ENCODE measurements at places on chromosomes 4 and X.
A peak's percentile ranks its signal among the peaks of the same experiment; 100 is the strongest.

DNA sequence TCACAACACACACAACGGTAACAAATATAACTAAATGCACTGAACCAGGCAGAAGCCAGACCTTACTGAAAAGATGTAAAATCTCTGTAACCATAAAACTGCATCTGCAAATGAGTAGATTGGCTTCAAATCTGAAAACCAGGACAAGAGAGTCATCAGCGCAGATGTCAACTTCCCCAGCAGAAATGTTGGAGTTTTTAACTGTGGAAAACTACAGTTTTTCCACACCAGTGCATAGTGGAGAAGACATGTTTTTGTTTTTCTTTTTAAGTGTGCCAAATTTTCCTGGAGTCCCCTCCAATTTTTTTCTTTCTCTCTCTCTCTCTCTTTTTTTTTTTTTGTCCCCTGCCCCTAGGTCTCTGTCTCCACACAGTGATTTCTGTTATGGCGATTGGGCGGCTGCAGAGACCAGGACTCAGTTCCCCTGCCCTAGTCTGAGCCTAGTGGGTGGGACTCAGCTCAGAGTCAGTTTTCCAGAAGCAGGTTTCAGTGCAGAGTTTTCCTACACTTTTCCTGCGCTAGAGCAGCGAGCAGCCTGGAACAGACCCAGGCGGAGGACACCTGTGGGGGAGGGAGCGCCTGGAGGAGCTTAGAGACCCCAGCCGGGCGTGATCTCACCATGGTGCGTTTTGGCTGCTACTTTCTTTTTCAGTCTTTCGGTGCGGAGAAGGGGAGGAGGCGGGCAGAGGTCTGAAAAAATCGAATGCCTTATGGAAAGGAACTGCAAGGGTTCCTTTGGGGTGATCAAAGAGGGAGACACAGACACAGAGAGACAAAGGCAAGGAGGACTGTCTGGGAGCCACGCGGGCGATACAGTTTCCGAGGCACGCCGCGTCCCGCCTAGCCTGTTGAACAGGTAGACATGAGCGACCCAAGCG is at the start of gene GUCY1A1:
Gene GUCY1A1 (plus strand): TSS at position 505 of the 878 bp plus-strand sequence. CDS start 30,020 bp downstream, outside the sequence.
- DNase-seq = no peak

DNA sequence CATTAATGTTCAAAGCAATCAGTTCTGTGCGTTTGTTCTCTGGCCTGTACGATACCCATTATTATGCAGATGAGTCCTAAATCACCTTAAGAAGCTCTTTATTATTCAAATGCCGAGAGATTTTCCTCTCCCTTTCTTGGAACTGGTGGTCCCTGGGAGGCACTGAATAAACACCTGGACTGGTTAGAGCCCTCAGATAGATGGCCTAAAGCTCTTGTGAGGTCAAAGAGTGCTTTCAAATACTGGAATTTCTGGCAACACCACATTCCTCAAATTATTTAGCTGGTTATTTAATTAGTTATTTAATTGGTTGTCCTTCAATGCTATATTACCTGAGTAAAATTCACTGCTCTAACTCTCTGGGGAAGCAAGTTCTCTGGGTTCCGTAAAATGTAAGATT is 3.0 kb downstream of the ARHGEF38 start:
- DNase-seq = no peak

DNA sequence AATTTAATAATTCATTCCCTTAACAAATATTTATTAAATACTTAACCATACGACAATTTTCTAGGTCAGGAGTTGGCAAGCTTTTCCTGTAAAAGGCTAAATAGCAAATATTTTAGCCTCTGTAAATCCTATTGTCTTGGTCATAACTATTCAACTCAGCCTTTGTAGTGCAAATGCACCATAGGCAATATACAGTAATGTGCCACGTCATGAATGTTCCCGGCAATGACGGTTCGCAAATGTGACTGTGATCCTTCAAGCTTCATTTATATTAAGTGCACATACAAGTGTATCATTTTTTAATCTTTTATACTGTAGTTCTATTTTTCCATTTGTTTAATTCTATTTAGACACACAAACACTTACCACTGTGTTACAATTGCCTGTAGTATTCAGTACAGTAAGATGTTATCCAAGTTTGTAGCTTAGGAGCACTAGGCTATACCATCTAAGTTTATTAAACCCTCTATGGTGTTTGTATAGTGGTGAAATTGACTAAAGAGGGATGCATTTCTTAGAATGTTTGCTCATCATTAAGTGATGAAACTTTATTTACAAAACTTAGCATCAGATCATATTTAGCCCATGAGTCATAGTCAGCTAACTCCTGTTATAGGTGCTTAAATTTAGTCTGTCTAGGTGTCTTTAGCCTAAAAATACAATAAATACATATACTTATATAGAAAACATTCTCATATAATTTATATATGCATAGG is 553.6 kb downstream of the STPG2 start:
- no peak for DNase-seq

- DNase-seq = no peak
Measured at GRCh38 chr4:8508740-8509139, 68.2 kb downstream of the TRMT44 start.

DNA sequence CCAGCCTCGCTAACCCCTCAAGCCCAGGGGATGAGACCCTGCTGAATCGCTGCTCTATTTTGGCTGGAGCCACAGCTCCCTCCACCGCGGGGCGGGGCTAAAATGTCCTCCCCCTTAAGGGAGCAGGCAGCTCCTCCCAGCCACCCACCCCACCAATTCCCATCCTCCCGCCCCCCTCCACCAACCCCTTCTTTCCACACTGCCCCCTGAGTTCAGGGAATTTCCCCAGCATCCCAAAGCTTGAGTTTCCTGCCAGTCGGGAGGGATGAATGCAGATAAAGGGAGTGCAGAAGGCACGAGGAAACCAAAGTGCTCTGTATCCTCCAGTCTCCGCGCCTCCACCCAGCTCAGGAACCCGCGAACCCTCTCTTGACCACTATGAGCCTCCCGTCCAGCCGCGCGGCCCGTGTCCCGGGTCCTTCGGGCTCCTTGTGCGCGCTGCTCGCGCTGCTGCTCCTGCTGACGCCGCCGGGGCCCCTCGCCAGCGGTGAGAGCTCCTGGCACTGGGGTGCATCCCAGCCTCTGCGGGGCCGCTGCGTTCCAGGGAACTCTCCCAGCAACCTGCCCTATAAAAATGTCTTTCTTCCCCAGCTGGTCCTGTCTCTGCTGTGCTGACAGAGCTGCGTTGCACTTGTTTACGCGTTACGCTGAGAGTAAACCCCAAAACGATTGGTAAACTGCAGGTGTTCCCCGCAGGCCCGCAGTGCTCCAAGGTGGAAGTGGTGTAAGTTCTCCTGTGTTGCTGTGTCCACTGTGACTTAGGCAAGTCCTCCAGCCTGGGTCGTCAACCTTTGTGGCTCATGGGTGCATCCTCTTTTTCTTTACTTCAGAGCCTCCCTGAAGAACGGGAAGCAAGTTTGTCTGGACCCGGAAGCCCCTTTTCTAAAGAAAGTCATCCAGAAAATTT is at the start of gene CXCL6:
Gene CXCL6 (plus strand): TSS at position 306 of the 907 bp plus-strand sequence. CDS start 73 bp downstream, at position 379.
- DNase-seq = no peak

DNA sequence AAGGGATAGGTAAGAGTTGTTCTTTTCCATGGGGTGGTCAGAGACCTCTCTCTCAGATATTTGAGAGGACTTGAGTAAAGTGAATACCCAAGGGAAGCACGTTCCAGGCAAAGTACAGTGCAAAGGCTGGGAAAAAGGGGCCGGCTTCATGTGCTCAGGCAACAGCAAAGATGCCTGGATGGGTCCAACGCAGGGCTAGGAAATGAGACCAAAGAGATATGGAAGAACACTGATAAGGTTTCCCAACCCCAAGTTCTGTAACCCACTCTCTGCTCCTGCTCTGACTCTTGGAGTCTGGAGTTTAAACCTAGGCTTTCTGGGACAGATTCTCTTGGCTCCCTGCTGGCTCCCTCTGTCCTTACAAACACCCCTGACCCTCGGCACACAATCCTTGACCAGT is 36.2 kb upstream of the PROM1 start:
- peak; percentile 70 for DNase-seq

GRCh38 chrX:107804427-107804826 is 21.2 kb upstream of the MID2 start:
- no peak for DNase-seq

DNA sequence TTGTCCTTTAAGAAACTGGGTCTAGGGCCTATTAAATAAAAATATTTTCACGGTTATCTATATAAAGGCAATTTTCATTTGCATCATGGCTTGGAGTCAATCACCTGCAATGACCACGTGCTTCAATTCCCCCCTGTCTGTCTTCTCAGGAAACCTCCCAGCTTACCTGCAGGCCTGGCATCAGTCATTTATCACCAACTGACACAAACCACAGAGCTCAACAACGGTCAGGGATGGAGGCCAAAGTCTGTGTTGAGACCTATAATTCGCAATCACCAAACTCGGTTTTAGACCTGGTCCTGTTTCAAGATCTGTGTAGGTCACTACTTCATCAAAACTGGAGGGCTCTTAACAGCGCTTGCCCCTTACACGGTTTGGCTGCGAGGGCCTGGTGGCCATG is 1.9 kb downstream of the SLC9A7 start:
- DNase-seq = no peak

DNA sequence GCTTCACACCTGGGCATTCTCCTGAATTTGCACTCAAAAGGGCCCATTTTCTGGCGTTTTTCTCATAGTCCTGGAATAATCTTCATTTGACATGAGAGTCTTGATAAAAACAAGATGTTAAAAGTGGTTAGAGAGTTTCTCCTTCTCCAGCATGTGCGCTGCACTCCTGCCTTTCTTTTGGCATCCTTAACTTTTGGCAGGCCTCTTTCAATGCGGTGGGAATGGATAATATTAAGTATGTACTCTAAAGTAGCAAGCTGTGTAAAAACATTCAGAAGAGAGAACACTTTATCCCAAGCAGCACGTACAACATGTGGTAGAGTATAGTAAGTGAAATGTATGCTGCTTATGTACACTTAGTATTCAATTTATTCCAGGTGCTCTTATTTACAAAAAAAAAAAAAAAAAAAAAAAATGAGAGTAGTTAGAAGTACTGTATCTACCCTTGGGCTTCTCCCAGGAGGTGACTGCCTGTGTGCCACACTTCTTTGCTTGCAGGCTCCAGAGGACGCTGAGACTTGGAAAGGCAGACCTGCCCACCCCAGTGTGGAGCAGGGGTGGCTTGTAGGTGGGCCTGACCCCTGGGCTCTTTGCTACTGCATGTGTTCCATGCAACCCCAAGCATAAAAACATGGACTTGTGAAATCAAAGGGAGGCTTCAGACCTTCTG is 3.9 kb downstream of the FGF2 start:
- DNase-seq = no peak

- no peak for DNase-seq
Measured at GRCh38 chr4:7325541-7325940, 109.2 kb downstream of the PSAPL1 start.

DNA sequence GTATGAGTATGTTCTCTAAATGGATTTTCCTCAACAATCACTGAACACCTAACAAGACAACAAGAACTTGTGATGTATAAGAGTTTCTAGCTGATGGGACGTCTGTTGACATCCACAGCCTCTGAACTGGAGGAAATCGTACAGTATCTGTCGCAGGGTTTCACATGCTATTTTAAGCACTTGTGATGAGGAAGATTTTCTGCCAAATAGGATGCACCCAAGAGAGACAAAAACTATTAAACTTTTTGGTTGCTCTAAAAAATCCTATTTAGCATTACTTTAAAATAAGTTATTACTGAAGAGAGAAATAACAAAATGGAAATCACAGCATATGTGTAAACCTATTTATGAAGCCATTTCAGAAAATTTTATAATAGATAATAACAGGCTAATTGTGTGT is 356.1 kb upstream of the SLC7A11 start:
- no peak for DNase-seq

DNA sequence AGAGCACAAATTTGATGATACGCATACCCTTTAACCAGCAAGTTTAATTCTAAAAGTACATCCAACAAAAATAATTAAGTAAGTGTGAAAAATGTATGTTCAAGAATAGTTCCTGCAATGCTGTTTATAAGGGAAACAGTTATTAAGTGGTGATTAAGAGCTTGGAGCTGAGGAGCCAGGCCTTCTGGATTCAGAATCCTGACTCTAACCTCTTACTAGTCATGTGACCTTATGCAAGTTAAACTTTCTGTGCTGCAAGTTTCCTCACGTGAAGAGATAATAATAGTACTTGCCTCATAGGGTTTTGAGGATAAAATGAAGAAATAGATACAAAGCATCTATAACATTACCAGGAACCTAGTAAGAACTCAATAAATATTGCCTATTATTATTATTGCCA is 77.7 kb downstream of the FAM13A start:
- DNase-seq = no peak

DNA sequence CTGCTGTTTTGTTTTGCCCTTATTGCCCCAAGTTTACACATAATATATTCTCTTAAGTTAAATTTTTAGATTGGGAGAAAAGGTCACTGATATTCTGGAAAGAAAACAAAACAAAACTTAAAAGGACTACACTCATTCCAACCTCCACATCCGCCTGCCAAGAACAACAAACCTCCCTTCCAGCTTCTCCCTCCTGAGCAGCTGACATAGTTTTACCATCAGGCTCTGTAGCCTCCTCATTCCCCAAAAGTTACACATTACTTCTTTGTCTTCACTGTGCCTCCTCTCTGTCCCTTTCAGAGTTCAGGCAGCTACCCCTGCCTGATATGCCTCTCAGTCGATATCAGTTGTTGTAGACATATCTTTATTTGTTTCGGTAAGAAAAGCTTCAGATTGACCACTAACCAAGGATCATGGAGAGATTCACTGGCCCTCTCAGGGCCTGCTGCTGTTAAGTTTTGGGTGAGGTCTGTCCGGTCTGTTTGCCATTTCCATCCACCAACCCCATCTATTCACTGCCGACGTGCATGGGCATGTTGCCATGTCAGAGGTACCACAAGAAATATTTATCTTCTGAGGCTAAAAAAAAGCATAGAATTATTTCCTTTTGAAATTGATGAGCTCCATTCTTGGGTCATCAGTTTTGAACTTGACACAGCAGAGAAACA is 164.1 kb downstream of the GASK1B start:
- no peak for DNase-seq

DNA sequence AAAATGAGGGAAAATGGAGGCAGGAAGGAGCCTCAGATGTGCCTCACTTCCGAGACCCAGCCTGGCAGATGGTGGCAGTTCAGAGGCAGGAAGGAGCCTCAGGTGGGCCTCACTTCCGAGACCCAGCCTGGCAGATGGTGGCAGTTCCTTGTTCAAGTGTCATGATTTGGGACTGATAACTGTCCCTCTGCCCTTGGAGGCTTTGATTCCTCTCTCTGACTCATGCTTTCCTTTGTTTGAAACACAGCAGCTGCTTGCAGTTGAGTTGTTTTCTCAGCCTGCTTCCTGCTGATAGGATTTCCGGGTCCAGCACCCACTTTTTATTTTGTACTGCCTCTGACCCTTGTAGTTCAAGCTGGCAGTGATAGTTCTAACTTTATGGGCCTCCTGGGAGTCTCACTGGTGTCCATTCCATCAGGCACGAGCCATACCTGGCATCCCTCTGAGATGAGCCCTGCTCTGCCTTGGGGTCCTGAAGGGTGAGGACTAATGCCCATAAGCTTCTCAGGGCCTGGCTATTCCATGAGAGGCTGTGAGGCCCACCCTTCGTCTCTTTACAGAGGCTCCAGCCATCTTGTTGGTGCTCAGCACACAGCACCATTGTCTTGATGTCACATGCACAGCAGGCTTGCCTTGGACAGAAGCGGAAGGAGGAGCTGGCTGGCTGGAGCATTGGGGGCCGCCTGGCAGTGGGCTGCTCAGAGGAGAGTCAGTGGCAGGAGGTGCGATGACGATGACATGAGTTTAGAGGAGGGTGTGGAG is 13.0 kb downstream of the RGS12 start:
- no peak for DNase-seq

- no peak for DNase-seq
Measured at GRCh38 chr4:117137145-117137544, 51.8 kb upstream of the TRAM1L1 start.
